ENCODE measurements at places on chromosomes 4 and X. TPM values are rescaled to one million over a fixed set of nuclear protein-coding genes. Genes with fewer than 3 reads are reported as not detected.

DNA sequence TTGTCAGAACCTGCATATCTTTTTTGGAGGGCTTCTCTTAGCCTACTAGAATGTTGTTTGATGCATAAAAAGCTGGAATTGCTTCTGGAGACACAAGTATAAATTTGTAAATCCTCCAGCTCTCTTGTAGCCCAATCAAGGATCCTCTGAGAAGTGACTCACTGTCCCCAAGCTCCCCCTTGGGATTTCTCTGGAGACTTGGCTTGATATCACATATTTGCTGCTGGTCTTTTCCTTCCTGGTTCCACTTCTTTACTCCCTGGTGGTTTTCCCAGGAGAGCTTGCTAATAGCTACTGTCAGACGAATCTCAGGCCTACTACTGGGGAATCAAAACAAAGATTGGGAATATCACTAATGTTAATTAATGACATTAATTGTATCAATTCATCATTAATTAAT lies 173.1 kb downstream of the STK32B start:
- H3K36me3 ChIP-seq = no peaks in the 10 kb centered on the region
- no peak overlapping the region for H3K27ac ChIP-seq
- no peaks in the 10 kb centered on the region for H3K4me1 ChIP-seq
- no peak for DNase-seq
- H3K27me3 ChIP-seq = no peaks in the 10 kb centered on the region

DNA sequence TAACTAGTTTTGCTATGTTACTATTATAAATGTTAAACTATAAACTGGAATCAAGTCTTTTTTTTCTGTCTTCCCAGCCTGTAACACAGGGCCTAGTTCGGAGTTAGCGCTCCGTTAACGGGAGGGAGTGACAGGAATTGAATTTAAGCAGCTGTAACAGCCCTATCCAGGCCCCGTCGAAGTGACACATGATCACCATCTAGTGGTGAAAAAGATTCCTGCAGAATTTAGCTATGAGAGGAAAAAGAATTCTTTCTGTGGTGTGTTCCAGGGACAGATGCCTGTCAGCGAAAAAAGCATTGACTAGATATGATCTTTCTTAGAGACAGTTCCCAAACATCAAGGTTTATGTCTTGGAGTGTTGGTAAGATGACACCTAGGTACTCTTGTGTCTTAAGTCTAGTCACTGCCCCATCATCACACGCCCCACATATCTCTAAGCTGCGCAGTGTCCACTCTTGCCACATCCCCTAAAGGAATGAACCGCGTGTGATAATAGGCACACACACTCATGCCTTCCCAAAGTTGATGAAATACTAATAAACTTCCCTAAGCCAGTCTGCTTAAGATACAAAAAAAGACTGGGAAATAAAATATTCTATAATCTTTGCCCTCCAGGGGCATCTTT lies 2.1 kb downstream of the GAB3 start:
- peaks cover 28% of the 10 kb centered on the region for H3K27me3 ChIP-seq
- DNase-seq = no peak
- H3K4me3 ChIP-seq = no peak overlapping the region
- H3K27ac ChIP-seq = peak overlapping the region; percentile 46
- H3K36me3 ChIP-seq = no peaks in the 10 kb centered on the region

GRCh38 chr4:137474711-137475301 lies 57.5 kb downstream of the PCDH18 start:
- no peak overlapping the region for H3K27ac ChIP-seq
- no peak overlapping the region for H3K4me3 ChIP-seq
- H3K27me3 ChIP-seq = no peaks in the 10 kb centered on the region

DNA sequence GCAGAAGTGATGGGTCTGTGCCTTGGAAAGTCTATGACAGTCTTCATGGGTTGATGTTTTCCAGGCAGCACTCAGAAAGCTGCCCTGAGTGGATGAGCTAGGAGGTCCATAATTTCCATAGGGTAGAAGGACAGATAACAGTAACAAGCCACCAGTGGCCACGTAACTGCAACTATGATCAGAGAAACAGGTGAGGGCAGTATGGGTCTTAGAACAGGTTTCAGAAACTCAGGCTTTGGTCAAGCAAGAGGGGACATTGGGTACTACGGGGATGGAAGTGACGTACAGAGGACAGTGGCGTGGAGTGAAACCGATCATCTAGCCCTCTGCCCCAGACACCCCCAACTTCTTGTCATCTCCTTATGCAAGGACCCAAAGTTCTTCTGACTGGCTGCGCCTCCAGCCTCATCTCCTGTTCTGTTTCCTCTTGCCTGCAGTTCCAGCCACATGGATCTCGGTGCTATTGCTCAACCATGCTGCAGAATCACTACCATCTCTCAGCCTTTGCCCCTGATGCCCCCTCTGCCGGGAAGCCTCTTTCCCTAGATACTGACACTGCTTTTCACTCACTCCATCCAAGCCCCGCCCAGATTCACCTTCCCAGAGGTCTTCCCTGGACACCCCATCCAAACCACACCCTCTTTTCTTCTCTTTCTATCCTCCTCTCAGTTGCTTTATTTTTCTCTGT lies 123.4 kb downstream of the MFAP3L start:
- no peak overlapping the region for H3K4me3 ChIP-seq
- no peak overlapping the region for H3K27ac ChIP-seq
- no peaks in the 10 kb centered on the region for H3K4me1 ChIP-seq
- no peaks in the 10 kb centered on the region for H3K36me3 ChIP-seq

DNA sequence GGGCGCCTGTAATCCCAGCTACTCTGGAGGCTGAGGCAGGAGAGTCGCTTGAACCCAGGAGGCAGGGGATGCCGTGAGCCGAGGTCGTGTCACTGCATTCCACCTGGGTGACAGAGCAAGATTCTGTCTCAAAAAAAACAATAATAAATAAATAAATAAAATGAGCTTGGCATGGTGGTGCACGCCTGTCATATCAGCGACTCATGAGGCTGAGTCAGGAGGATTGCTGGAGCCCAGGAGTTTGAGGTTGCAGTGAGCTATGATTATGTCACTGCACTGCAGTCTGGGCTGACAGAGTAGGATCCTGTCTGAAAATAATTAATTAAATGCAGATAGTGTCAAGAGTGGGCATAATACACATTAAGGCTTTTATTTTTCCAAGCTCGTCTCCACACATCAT lies 77.5 kb downstream of the DHRSX start:
- no peaks in the 10 kb centered on the region for H3K36me3 ChIP-seq
- H3K4me3 ChIP-seq = no peak overlapping the region
- H3K27me3 ChIP-seq = no peaks in the 10 kb centered on the region
- no peaks in the 10 kb centered on the region for H3K4me1 ChIP-seq

GRCh38 chr4:60133375-60133774 lies 1066.8 kb upstream of the ADGRL3 start:
- H3K36me3 ChIP-seq = no peaks in the 10 kb centered on the region
- DNase-seq = no peak
- no peaks in the 10 kb centered on the region for H3K4me1 ChIP-seq
- no peaks in the 10 kb centered on the region for H3K27me3 ChIP-seq

GRCh38 chr4:131644619-131645018 lies 1504.5 kb upstream of the PCDH10 start:
- no peaks in the 10 kb centered on the region for H3K36me3 ChIP-seq
- no peak overlapping the region for H3K4me3 ChIP-seq
- no peaks in the 10 kb centered on the region for H3K27me3 ChIP-seq

- H3K4me3 ChIP-seq = no peak overlapping the region
- H3K27ac ChIP-seq = no peak overlapping the region
- H3K27me3 ChIP-seq = no peaks in the 10 kb centered on the region
- H3K36me3 ChIP-seq = no peaks in the 10 kb centered on the region
Measured at GRCh38 chr4:172762895-172763294, 405.7 kb upstream of the GALNT7 start.

DNA sequence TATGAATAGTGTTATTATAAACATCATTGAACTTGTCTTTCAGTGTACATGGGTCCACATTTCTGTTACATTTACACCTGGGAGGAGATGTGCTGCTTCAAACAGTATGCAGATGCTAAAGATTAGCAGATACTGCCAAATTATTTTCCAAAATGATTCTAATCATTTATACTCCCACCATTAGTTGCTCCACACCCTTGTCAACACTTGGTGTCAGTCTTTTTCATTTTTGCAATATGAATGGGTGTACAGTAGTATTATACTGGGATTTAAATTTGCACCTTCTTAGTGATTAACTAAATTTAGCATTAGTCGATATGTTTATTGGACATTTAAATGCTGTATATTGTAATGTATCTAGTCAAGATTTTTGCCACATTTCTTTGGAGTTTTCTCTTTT lies 131.6 kb upstream of the GRID2 start:
- H3K27me3 ChIP-seq = no peaks in the 10 kb centered on the region
- no peaks in the 10 kb centered on the region for H3K4me1 ChIP-seq
- no peaks in the 10 kb centered on the region for H3K36me3 ChIP-seq
- no peak for DNase-seq

GRCh38 chrX:46628460-46629371 lies 55.2 kb downstream of the CHST7 start:
- H3K27me3 ChIP-seq = no peaks in the 10 kb centered on the region
- H3K4me3 ChIP-seq = no peak overlapping the region
- H3K4me1 ChIP-seq = no peaks in the 10 kb centered on the region
- peak overlapping the region; percentile 59 for H3K27ac ChIP-seq
- H3K36me3 ChIP-seq = no peaks in the 10 kb centered on the region
- DNase-seq = no peak

- no peak for DNase-seq
- no peaks in the 10 kb centered on the region for H3K36me3 ChIP-seq
- no peak overlapping the region for H3K4me3 ChIP-seq
- no peaks in the 10 kb centered on the region for H3K27me3 ChIP-seq
- peaks cover 6% of the 10 kb centered on the region for H3K4me1 ChIP-seq
- no peak overlapping the region for H3K27ac ChIP-seq
Measured at GRCh38 chr4:38308728-38309311, 348.6 kb downstream of the PTTG2 start.

DNA sequence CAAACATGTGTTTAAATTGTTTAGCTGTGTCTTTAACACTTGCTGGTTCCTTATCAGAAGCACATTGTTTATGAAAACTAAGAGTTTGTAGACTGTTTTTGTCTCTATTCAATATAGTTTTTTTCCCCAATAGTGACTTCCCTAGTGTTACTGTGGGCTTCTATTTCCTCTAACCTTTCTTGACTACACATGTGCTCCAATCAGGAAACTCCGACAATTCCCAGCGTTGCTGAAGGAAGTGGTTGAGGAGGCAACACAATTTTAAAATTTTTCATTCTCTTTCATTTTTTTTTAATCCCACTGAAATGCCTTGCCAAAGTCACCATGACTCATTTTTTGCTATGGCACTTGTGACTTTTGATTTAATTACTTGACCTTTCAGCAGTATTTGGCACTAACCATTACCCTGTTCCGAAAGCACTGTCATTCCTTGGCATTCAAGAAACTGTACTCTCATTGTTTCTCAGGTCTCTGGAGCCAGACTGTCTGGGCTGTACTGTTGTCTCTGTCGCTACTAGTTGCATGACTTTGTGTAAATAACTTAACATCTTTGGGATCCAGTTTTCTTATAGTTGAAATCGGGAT lies 67.6 kb upstream of the FREM3 start:
- H3K4me1 ChIP-seq = no peaks in the 10 kb centered on the region
- H3K27me3 ChIP-seq = no peaks in the 10 kb centered on the region
- H3K36me3 ChIP-seq = no peaks in the 10 kb centered on the region
- DNase-seq = no peak
- H3K27ac ChIP-seq = no peak overlapping the region

- H3K36me3 ChIP-seq = no peaks in the 10 kb centered on the region
- H3K27ac ChIP-seq = no peak overlapping the region
- H3K27me3 ChIP-seq = no peaks in the 10 kb centered on the region
- DNase-seq = no peak
Measured at GRCh38 chrX:69900491-69900890, 149.2 kb downstream of the AWAT2 start.

- no peaks in the 10 kb centered on the region for H3K27me3 ChIP-seq
- peak overlapping the region; percentile 33 for H3K27ac ChIP-seq
- DNase-seq = no peak
- no peaks in the 10 kb centered on the region for H3K36me3 ChIP-seq
- no peak overlapping the region for H3K4me3 ChIP-seq
Measured at GRCh38 chrX:38102875-38103274, 96.5 kb downstream of the SYTL5 start.

- H3K4me1 ChIP-seq = no peaks in the 10 kb centered on the region
- no peak for DNase-seq
- H3K27ac ChIP-seq = peak overlapping the region; percentile 74
Measured at GRCh38 chrX:118117741-118118140, 1.1 kb upstream of the KLHL13 start.

- no peaks in the 10 kb centered on the region for H3K27me3 ChIP-seq
- no peaks in the 10 kb centered on the region for H3K36me3 ChIP-seq
Measured at GRCh38 chr4:104649631-104650030, 154.9 kb upstream of the CXXC4 start.

GRCh38 chrX:134459683-134460004 lies 321 bp upstream of the HPRT1 start:
- no peak for DNase-seq
- peaks cover 4% of the 10 kb centered on the region for H3K4me1 ChIP-seq
- H3K4me3 ChIP-seq = peak overlapping the region; percentile 66
- no peaks in the 10 kb centered on the region for H3K36me3 ChIP-seq
- peak overlapping the region; percentile 85 for H3K27ac ChIP-seq

- peaks cover 28% of the 10 kb centered on the region for H3K36me3 ChIP-seq
- no peak overlapping the region for H3K4me3 ChIP-seq
- peaks cover 28% of the 10 kb centered on the region for H3K4me1 ChIP-seq
Measured at GRCh38 chr4:7066006-7066405, 1.9 kb downstream of the GRPEL1 start.

- DNase-seq = peak; percentile 20
- no peaks in the 10 kb centered on the region for H3K27me3 ChIP-seq
- H3K27ac ChIP-seq = peak within 1 kb of the TSS; percentile 93
- no peaks in the 10 kb centered on the region for H3K36me3 ChIP-seq
- peak within 1 kb of the TSS; percentile 89 for H3K4me3 ChIP-seq
Measured at GRCh38 chr4:140756319-140757231, at the start of gene TBC1D9. Gene TBC1D9 (minus strand): TSS chr4:140756385. CDS start chr4:140756045, 340 bp downstream.

DNA sequence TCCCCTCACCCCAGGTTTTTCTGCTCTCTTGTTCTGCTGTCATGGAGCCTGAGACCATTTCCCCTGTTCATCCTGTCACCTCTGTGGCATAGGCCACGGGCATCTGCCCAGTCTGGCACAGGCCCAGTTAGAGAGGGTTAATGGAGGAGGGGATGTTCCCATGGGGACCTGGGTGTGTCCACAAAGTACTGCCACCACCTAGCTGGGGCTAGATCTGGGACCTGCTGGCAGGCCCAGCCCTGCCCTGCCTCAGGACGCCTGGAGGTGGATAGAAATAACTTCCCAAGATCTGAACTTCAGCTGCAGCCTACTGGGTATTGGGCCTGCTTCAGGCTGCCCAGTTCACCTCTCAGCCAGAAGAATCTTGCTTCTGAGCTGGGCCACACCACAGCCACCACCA lies 13.5 kb downstream of the EFNB1 start:
- peak overlapping the region; percentile 74 for H3K27ac ChIP-seq
- no peak for DNase-seq
- H3K4me3 ChIP-seq = no peak overlapping the region
- H3K36me3 ChIP-seq = no peaks in the 10 kb centered on the region
- H3K4me1 ChIP-seq = peaks cover 58% of the 10 kb centered on the region

- H3K27me3 ChIP-seq = no peaks in the 10 kb centered on the region
- no peaks in the 10 kb centered on the region for H3K36me3 ChIP-seq
- H3K27ac ChIP-seq = no peak overlapping the region
- no peak overlapping the region for H3K4me3 ChIP-seq
- DNase-seq = no peak
Measured at GRCh38 chrX:44470816-44471215, 71.8 kb downstream of the FUNDC1 start.

PCDH10 gene
- not detected for total RNA-seq

MAGEE1 gene
- 0.95 TPM for total RNA-seq

CXCL6 gene
- 10.1 TPM for total RNA-seq

SHROOM4 gene
- 5.7 TPM for total RNA-seq

LAMTOR3 gene
- 43.5 TPM for total RNA-seq

SSX4 gene
- not detected for total RNA-seq

CPEB2 gene
- total RNA-seq = 32.6 TPM

RRH gene
- total RNA-seq = not detected

BMP2K gene
- 30.0 TPM for total RNA-seq

SMIM10L2A gene
- 0.35 TPM for total RNA-seq

SPIN4 gene
- total RNA-seq = 10.1 TPM

SLC25A43 gene
- total RNA-seq = 39.0 TPM

F9 gene
- not detected for total RNA-seq

CAPN6 gene
- total RNA-seq = 6.0 TPM
